ENCODE measurements at places on chromosomes 13 and 19.

DNA sequence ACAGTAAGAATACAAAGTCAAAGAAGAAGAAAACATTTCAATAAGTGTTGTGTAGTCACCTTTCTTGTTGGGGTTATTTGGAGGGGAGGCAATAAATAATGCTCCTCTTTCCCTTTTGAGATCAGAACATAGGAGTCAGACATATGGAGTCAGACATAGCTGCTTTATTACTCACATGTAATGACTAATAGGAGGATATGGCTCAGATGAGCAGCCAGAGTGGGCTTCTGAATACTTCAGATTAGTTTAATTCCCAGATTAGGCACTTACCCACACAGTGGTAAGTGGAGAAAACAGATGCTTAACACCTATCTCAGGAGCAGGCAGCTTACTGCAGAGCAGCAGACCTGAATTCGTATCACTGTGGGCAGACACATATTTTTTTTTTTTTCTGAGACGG, 31.7 kb upstream of the C1QTNF9B start:
- DNase-seq: no peak

GRCh38 chr19:6752256-6753177, 13.0 kb downstream of the TRIP10 start:
- DNase-seq: no peak

- DNase-seq: no peak
These were observed 61.9 kb upstream of the ATP12A start for GRCh38 chr13:24618011-24618955.

GRCh38 chr19:39917561-39918182, 16.8 kb downstream of the FCGBP start:
- no peak for DNase-seq

GRCh38 chr19:5128251-5128935, 159.5 kb downstream of the KDM4B start:
- DNase-seq: no peak

DNA sequence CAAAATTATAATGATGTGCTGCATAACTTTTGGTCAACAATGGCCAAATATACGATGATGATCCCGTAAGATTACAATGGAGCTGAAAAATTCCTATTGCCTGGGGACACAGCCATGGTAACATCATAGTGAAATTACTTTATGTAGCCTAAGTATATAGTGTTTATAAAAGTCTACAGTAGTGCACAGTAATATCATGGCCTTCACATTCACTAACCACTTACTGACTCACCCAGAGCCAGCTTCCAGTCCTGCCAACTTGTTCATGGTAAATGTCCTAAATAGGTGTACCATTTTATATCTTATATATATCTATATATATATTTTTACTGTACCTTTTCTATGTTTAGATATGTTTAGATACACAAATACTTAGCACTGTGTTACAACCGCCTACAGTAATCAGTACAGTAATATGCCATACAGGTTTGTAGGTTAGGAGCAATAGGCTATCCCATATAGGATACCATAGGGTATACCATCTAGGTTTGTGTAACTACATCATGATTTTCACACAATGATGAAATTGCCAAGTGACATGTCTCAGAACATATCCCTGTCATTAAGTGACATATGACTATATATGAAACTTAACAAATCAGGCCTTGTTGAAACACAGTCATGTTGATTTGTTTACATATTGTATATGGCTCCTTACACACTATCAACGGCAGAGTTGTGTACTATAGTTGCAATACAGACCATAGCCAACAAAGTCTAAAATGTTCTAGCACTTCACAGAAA, 23.7 kb downstream of the DIS3 start:
- no peak for DNase-seq

GRCh38 chr13:102402290-102402689, 442 bp upstream of the FGF14 start:
- no peak for DNase-seq

GRCh38 chr19:18063463-18063862, 23.3 kb downstream of the IL12RB1 start:
- no peak for DNase-seq

- peak; percentile 37 for DNase-seq
These were observed 72.6 kb upstream of the SERP2 start for GRCh38 chr13:44300895-44301638.

All from NCI-H1436 treated with DMSO at 0.1 percent for 48 hours (cell line).